CD4-positive, alpha-beta T cell treated with Interleukin-1 beta for 1 hour (primary cell): ENCODE measurements at places on chromosomes 11 and 22.
A peak's percentile ranks its signal among the peaks of the same experiment; 100 is the strongest.

DNA sequence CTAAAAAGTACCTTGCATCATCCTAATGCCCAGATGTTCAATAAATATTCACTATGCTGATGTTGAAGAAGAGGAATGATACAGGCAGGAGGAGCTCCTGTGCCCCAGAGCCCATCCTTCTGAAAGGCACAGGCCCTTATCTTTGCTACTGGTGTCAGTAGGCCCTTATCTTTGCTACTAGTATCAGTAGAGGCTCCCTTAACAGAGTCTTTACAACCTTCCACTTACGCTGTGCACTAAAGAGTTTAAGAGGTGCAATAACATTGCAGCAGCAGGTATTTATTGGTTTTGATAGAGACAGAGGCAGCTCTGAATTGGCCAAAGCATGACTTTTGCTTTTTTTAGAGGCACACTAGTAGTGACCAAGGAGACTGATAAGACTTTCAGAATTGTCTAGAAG, 174.4 kb downstream of the TENM4 start:
- no peak for DNase-seq

DNA sequence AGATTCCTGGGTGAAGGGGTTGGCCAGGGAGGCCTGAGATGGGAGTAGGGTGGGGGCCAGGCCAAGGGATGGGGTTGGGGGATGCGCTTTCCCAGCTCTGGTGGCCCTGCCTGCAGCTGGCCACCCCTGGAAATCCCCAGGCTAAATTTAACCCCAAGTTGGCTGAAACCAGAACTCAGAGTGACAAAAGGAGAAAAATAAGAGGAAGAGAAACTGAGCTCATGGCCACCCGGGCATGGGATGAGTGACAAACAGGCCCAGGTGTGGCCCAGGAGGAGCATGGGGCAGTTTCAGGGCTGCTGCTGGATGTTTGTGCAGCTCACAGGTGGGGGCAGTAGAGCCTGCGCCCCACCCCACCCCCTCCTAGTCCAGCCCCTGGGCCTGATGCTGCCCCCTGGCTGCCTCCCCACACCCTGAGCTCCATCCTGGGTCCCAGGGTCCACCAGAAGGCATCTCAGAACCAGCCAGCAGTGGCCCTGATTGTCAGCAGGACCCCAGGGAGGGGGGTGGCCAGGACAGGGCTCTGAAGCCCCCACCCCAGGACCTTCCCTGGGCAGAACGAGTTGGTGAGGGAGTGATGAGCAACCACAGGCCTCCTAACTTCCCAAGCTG, 48.0 kb downstream of the IGLL5 start:
- DNase-seq = peak; percentile 18

DNA sequence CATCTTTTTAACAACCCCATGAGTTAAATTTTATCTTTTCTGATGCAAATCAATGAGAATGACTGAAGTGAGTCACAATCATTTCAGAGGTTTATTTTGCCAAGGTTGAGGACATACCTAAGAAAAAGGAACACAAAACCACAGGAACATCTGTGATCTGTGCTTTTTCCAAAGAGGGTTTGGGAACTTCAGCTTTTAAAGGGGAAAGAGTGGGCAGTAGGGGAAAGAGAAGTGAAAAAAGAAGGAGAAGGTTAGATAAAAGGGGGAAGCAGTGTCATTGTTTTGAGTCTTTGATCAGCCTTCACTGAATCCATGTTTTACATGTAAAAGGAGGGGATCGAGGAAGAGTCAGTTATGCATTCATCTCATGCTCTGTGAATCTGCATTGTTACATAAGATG, 45.3 kb upstream of the SPON1 start:
- DNase-seq = no peak

DNA sequence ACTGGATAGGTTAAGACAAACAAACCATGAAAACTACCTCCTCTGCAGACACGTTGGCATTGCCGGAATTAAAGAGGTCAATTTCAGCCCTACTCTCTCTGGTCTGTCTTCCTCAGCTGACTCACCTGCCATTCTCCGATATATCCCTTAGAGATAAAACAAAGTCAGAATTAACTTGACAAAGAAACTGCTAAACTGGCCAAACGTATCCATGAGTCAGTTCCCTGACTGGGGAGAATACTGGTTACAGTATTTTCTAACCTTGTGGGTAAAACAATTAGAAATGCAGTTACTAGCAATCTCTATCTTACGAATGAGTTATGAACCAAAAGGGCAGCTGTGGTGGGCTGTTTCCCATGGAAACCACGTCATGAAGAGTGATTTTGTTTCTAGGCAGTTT, 96.2 kb downstream of the RDX start:
- no peak for DNase-seq

DNA sequence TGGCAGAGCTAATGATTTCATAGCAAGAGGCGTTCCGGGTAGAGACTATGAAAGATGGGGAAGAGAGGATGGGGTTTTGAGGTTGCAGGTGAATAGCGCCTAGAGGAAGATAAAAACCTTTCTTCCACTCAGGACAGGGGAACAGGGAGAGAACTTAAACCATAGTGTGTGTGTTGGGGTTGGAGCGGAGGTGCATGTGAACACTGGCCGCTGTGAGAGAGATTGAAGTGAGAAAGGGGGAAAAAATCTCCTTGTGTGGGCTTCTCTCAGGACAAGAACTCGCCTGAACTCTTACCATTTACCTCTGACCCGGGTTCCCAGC, 3.4 kb downstream of the BSX start:
- DNase-seq = no peak

GRCh38 chr22:36056980-36057379, 28.4 kb upstream of the RBFOX2 start:
- DNase-seq = no peak

DNA sequence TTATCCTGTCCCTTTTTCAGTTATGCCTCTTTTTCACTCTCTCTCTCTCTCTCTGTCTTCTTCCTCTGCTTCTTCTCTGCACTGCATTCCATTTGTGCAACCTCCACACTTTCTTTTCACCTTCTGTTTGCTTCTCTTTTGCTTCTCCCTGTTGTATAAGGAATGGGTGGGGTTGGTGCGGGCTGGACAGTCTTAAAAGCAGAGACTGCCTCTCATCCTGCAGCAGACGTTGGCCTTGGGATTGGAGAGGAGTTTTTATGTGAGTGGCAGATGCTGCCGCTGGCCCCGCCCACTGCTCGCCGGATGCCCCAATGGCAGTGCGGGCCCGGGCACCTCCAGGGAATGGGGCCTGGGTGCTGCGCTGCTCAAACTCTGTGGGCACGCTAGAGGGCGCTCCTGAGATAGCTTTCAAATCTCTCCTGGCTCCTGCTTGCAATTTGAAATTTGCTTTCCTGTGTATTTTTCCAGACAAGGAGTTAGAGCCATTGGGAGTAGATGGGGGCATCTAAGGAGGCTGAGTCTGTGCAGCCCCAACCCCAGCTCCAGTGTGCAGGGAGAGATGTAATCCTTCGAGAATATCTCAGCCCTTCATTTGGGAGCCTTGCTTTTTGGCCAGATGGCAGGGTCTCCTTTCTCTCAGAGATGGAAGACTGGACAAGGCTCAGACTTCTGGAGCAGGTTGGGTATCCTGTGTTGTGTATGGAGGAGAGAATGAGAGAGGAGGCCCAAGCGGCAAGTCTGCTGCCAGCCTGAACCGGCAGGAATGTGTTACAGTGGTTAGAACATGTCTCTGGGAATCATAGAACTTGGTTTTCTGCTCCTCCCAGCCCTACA, 81.2 kb downstream of the GRAMD1B start:
- peak; percentile 70 for DNase-seq

DNA sequence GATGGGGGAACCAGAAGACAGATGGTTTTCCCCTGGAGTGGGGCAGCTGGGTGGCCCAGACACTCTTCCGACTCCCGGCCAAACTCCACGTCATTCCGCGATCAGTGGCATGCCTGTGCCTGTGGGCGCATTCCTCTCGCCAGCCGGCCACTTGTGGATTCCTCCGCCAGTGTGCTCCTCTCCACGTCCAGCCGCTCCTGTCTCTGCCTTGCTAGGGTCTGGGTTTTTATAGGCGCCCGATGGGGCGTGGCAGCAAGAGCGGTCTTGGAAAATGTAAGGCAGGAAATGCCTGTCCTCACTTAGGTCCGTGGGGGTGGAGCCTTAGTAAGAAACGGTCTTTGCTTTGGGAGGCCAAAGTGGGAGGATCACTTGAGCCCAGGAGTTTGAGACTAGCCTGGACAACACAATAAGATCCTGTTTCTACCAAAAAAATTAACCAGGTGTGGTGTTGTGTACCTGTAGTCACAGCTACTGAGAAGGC, 81.6 kb upstream of the SEPTIN5 start:
- DNase-seq = no peak

DNA sequence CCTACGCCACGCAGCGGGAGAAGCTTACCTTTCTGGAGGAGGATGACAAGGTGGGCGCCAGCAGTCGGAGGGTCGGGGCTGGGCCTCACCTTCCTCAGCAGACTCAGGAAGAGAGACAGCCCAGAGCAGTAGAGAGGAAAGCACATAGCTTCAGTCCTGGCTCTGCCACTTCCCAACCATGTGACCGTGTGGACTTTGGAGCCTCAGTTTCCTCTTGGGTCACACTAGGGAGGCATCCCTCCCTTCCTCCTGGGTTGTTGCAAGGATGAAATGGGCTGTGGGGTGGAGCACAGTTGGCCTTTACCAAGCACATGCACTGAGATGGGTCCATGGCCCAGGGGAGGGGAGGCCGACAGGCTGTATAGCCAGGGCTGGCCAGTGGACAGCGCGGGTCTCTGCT, 12.9 kb downstream of the DPP3 start:
- no peak for DNase-seq

GRCh38 chr22:47269516-47270088, 507.2 kb downstream of the TBC1D22A start:
- DNase-seq = no peak

- no peak for DNase-seq
These were observed 48.6 kb upstream of the UCP3 start for GRCh38 chr11:74057249-74058151.

- DNase-seq = no peak
These were observed 35.3 kb downstream of the KREMEN1 start for GRCh38 chr22:29108137-29108536.

DNA sequence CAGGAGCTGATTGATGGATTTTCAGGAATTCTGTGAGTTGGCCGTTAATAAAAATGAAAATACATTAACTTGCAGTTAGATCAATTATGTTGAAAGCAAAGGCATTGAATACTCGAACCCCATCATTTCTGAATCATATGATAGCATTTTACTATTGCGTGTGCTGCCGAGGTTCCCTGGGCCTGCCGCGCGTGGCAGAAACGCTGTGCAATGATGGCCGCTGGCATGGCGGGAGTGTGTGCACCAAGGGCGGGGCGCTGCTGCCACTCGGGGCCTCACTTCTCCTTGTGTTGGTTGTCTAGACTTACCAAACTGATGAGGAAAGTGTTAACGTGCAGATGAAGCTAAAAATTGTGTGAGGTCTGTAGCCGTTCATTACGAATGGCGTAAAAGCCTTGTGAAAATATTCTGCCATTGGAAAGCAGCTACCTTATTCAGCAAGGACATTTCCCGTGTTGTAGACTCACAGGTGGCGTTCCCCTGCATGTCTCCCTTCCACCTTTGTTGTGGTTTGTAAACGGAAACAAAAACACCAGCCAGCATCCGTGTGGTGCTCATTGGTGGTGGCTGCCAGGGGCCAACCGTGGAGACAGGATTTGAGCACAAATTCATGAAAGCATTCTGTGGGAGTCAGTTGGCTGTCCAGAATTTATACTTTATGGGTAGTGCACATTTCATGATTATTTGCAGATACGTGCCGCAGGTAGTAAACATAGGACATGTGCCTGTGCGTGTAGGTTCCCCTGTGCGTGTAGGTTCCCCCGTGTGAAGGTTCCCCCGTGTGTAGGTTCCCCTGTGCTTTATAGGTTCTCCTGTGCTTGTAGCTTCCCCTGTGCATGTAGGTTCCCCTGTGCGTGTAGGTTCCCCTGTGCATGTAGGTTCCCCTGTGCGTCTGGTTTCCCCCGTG, 5.9 kb upstream of the GRAMD4 start:
- peak; percentile 82 for DNase-seq

DNA sequence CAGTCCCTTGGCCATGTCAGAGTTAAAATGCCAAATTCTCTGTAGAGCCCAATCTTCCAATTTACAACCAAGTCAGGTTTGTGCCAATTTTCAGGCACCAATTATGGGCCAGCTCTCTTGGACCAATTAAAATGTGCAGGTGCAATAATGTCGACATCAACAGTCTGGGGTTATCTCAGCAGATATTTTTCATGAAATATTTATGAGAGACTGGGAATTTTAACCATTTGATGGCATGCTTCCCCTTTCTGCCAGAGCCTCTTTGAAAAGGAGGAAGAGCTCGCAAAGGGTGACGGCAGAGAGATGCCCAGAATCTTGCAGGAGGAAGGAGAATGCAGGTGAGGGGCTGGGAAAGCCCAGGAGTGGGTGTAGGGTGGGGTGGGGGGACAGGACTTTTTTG, 100.8 kb upstream of the SYT13 start:
- no peak for DNase-seq
